ENCODE measurements at places on chromosomes 5 and 9. TPM values are rescaled to one million over a fixed set of nuclear protein-coding genes. Genes with fewer than 3 reads are reported as not detected.

FBXO10 gene
- 3.7 TPM for total RNA-seq

MAMDC4 gene
- total RNA-seq = 0.83 TPM

FGF10 gene
- total RNA-seq = not detected

XPA gene
- total RNA-seq = 3.7 TPM

GARIN3 gene
- not detected for total RNA-seq

POLR3G gene
- total RNA-seq = 6.5 TPM

FBXW2 gene
- 70.1 TPM for total RNA-seq

SPDL1 gene
- 7.7 TPM for total RNA-seq

MYMK gene
- total RNA-seq = not detected

DNA sequence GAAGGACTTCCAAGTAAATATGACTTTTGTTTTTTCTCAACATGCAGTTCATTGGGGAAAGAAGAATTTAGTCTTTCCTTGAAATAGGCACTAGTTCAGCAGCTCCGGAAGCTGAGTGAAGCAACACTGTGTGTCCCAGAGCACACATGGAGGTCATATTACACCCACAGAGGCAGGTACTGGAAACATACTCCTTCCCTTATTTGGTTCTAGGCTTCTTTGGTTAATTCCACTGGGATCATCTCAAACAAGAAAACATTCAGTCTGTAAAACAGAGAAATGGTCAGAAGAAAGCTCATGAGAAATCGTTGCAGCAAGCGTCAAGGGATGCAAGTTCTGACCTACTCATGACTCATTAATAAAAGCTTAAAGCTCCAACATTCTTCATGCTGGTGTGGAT, 175.1 kb upstream of the PCSK5 start:
- DNase-seq = no peak

GRCh38 chr5:143258559-143259253, 144.8 kb downstream of the NR3C1 start:
- peak; percentile 75 for DNase-seq

DNA sequence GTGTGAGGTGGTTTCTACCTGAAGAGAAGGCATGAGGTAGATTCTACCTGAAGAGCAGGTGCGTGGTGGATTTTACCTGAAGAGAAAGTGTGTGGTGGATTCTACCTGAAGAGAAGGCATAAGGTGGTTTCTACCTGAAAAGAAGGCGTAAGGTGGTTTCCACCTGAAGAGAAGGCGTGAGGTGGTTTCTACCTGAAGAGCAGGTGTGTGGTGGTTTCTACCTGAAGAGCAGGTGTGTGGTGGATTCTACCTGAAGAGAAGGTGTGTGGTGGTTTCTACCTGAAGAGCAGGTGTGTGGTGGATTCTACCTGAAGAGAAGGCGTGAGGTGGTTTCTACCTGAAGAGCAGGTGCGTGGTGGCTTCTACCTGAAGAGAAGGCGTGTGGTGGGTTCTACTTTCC, 192.8 kb downstream of the MED10 start:
- no peak for DNase-seq

- no peak for DNase-seq
These were observed 3.6 kb downstream of the F12 start for GRCh38 chr5:177405805-177406204.

GRCh38 chr9:35293376-35293964, 131.7 kb downstream of the UNC13B start:
- no peak for DNase-seq

DNA sequence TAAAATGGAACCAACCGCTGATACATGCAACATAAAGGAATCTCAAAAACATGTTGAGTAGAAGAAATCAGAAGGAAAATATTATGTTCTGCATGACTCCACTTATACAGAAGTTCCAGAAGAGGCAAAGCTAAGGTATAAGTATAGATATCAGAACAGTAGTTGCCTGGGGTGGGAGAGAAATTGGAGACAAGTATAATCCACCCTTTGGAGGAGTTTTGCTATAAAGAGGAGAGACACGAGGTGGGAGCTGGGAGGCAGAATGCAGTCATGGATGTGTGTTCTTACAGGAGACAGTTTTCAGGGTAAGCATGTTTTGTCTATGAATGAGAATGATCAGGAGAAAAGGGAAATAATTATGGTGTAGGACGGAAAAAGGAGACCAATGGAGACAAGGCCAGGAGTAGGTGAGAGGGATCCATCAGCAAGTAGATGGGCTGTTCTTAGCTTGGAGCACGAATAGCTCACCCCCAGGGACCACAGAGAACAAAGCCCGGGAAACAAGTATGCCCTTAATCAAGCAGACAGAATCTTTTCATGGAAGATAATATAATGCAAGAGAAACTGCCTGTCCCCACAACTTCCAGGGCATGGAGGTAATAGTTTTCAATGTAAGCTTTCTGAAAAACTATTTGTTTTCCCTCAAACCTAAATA, 72.2 kb downstream of the MED27 start:
- no peak for DNase-seq

DNA sequence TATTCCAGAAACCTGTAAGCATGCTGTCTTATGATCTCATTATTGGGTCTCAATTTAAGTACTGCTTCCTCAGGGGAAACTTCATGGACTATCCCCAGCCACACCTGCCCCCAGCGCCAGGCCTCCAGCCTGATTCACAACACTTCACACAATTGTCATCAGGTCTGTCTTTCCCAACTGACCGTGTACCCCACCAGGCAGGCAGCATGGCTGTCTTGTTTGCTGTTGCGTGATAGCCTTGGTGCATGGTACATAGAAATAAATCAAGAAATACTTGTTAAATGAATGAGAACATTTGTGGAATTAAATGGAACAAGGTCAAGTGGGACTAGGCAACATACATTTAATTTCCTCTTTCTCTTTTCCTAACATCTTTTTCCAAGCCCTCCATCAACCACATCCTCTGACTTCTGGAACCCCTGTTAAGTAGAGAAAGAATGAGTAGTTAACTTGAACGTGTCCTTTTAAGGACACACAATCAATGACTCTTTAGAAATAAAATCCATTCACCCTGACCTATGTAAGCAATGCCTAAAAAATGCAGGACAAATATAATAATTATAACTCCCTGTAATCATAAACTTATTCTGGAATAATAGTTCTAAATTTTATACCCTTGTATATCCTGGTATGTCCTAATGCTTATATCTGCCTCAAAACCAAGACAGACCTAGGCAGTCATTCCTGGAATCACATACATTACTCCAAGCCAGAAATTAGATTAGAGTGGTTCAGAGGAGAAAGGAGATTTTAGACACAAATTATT, 17.2 kb upstream of the THG1L start:
- no peak for DNase-seq

DNA sequence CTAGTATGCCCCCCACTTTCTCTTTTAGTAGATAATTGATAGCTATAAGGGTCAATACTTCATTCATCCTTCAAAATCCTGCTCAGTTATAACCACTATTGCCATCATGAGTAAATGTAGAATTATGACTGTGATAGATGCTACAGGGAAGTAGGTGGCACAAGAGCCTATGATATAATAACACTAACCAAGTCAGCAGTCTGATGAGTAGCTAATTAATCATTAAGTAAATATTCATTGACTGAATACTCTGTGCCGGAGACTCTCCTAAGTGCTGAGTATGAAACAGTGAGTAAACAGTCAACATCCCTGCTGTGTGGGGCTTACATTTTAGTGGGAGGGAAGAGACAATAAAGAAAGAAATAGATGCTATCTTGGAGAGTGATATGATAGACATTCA, 430.3 kb upstream of the ZNF462 start:
- DNase-seq = peak; percentile 63

- DNase-seq = peak; percentile 21
These were observed 9.1 kb upstream of the XPA start for GRCh38 chr9:97706246-97706645.

DNA sequence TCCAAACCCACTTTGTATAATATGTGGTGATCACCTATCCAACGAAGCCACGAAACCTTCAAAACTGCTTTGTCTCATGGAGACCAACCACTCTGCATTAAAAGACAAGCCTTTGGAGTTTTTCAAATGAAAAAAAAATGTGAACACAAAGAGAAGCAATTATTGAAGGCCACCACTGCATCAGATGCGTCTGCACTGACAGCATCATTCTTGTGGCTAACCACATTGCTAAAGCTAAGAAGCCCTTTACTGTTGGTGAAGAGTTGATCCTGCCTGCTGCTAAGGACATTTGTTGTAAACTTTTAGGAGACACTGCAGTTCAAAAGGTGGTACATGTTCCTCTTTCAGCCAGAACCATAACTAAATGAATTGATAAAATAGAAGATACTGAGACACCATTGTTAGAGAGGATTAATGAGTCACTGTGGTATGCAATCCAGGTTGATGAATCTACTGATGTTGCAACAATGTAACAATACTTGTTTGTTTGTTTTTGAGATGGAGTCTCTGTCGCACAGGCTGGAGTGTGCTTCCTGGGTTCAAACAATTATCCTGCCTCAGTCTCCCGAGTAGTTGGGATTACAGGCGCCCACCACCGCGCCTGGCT, 45.4 kb downstream of the TAF11L14 start:
- DNase-seq = peak; percentile 89

- peak; percentile 30 for DNase-seq
These were observed 62.6 kb downstream of the NEK6 start for GRCh38 chr9:124320062-124320973.

GRCh38 chr9:135500071-135500524, 384 bp upstream of the MRPS2 start:
- no peak for DNase-seq

GRCh38 chr9:12849486-12850003, 74.7 kb downstream of the LURAP1L start:
- no peak for DNase-seq

All from mammary epithelial cell (primary cell).